ENCODE measurements at places on chromosomes 5 and 9. TPM values are rescaled to one million over a fixed set of nuclear protein-coding genes. Genes with fewer than 3 reads are reported as not detected.

- no peak for DNase-seq
Observed at GRCh38 chr5:85576666-85577065, 1041.1 kb upstream of the COX7C start.

GRCh38 chr9:134959971-134960310, 42.2 kb upstream of the FCN1 start:
- DNase-seq, result no peak

DNA sequence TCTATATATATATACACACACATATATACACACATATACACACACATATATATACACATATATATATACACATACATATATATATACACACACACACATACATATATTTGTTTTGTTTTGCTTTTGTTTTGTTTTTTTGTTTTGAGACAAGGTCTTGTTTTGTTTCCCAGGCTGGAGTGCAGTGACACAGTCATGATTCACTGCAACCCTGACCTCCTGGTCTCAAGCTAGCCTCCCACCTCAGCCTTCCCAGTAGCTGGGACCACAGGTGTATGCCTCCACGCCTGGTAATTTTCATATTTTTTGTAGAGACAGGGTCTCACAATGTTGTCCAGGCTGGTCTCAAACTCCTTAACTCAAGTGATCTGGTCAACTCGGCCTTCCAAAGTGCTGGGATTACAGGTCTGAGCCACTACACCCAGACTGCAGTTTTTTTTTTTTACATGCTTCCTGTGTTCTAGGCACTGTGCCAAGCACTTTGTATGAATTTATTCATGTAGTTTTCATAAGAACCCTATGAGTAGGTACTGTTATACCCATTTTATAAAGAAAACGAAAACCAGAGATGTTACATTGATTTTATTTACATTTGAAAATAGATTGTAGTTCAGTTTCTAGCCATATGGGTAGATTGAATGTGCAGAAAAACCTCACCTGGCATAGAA, 120.7 kb downstream of the PBX3 start:
- DNase-seq, result no peak

Gene PDLIM4
- 31.0 TPM for polyA plus RNA-seq

Data from BJ (cell line).